Stimulated activated CD4-positive, alpha-beta T cell treated with anti-CD3 and anti-CD28 coated beads, Interleukin-4, amount 100 ng/mL, for 24 hours (primary cell): ENCODE measurements at places on chromosomes 11 and 22.

- no peak for DNase-seq
Observed at GRCh38 chr22:31870890-31871289, 73.4 kb upstream of the YWHAH start.

- peak; percentile 73 for DNase-seq
Observed at GRCh38 chr22:49992921-49993648, 19.5 kb downstream of the IL17REL start.

DNA sequence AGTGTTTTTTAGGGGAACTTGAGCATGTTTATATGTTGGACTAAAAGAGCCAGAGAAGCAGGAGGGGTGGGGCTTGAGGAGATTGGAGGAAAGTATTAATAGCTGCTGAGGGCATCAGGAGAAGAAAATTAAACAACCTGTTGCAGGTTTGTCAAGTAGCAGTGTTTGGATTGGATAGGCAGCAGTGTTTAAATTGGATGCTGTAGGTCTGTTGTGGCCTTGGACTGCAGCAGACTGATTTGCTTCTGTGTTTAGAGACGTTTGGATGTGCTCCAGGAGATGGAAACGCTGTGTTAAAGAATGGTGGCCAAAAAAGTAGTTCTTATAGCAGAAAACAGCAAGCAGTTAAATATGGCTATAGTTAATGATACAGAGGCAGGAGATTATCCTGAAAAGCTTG lies 5.7 kb downstream of the EIF3L start:
- no peak for DNase-seq

GRCh38 chr11:88522624-88523385 lies 185.3 kb upstream of the CTSC start:
- no peak for DNase-seq

DNA sequence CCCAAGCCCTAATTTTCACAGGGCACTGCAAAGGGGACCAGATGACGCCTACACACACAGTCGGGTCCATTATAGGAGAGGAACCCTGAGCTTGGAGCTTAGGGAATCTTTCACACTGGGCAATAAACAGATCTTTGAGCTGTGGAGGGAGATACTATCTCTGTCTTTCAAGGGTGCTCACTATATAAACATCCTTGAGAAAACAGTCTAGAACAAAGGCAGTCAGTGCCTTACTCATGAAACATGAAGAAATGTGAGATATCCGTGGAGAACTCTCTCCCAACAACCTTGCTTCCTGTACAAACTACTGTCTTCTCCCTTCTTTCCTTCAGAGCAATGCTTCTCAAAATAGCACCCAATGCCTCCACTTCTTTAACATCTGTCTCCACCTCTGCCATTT lies 109.0 kb upstream of the APOA1 start:
- DNase-seq, result no peak

- no peak for DNase-seq
Observed at GRCh38 chr11:1293619-1294015, 15.8 kb downstream of the TOLLIP start.

- no peak for DNase-seq
Observed at GRCh38 chr11:62139526-62140303, 15.9 kb downstream of the INCENP start.

- no peak for DNase-seq
Observed at GRCh38 chr11:123507043-123507442, 77.0 kb downstream of the GRAMD1B start.

DNA sequence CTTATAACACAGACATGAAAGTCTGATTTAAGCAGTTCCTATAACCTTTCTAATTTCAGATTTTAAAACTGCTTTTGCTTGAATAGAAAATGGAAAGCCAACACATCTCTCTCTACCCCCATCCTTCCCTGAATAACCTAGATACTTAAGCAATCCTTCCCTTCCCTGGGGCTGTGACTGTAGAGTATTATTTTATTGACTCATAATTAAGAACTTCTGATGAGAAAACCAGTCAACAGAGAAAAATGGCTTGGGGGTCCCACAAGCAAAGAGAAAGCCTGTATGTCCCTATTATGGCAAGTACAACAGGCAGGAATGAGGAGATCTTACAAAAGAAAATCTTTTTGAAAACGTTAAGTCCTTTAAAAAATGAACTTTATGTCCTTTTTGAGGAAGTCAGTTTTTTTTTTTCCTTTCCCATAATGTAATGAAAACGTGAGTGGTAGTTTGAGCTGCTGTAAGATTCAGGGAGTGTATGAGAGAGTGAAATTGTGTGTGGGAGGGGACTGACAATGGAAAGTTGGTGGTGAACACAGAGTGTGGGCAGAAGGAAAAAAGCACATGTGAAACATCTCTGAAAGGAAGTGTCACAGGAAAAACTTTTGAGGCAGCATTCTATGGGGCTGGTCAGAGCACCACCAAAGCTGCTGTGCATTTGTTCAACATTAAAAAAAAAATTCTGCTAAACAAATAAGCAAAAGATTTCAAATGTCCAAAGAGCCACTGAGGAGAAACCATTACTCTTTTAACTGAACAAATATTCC lies 154.6 kb downstream of the MAML2 start:
- DNase-seq, result peak; percentile 58

GRCh38 chr22:37435970-37436603 lies 8.8 kb upstream of the ELFN2 start:
- no peak for DNase-seq

GRCh38 chr11:119468511-119468910 lies 45.5 kb upstream of the THY1 start:
- DNase-seq, result no peak

DNA sequence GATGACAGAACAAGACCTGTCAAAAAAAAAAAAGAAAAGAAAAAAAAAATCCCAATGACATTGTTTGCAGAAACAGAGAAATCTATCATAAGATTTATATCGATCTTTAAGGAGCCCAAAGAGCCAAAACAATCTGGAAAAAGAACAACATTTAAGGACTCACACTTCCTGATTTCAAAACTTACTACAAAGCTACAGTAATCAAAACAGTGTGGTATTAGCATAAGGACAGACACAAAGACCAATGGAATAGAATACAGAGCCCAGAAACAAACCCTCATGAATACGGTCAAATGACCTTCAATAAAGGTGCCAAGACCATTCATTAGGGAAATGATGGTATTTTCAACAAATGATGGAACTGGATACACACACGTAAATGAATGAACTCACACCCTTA lies 12.2 kb downstream of the ARVCF start:
- DNase-seq, result no peak

- no peak for DNase-seq
Observed at GRCh38 chr11:107757661-107758060, 45.8 kb upstream of the SLN start.

DNA sequence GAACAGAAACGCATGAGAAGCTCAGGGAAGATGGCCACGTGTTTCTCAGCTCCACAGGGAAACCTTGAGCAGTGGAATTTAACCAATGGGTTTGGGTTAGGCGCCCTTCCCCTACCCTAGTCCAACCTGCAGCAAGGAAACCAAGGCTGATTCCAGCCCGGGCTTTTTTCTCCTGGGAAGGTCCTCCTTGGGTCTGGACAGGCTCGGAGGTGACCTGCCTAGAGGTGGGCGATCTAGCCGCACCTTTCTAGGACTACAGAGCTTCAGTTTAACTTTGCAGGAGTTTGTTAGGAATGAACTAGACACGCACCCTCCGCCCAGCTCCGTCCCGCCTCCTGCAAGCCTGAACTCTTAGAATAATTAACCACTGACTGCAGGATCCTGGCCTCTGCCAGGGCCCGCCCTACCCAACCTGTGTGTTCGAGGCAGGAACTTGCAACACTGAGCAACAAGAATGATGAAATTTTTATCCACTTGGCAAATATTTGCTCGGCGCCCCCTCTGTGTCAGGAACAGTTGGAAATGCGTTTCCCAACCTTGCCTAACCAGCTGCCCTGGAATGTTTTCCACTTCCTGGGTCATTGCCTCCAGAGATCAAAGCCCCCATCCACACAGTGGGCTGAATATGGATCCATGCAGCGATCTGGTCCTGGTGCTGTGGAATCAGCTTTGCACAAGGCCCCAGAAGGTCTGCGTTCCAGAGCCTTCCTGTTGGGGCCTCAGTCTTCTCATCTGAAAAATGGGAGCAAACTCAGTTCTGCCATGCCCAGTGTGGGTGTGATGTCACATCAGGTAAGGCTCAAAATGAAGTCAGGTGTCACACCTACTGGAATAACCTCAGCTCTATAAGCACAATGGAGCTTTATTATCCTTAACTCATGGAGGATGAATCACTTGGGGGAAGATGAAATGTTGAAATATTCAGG lies 13.3 kb downstream of the MPST start:
- DNase-seq, result no peak

DNA sequence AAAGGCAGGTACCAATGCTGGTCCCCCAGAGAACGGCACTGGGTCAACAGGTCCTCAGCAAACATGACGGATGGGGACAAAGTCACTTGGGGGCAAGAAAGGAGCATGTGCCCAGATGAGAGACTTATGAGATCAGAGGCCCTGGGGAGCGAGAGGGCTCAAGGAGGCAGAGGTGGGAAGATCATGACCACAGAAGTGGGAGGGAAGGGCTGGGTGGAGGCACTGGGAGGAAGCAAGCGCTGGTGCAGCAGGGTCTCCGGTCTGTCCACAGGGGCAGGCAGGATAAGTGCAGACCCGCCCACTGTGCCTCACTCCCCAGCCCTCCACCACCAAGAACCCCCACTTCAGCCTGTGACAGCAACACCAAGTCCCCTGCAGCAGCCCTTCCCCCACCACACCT lies 10.9 kb downstream of the ELFN2 start:
- DNase-seq, result no peak

- no peak for DNase-seq
Observed at GRCh38 chr22:48096411-48096810, 1334.0 kb downstream of the TBC1D22A start.

- DNase-seq, result no peak
Observed at GRCh38 chr22:46099740-46100139, 50.6 kb upstream of the PPARA start.

GRCh38 chr11:132077416-132077815 lies 707.0 kb downstream of the NTM start:
- no peak for DNase-seq

DNA sequence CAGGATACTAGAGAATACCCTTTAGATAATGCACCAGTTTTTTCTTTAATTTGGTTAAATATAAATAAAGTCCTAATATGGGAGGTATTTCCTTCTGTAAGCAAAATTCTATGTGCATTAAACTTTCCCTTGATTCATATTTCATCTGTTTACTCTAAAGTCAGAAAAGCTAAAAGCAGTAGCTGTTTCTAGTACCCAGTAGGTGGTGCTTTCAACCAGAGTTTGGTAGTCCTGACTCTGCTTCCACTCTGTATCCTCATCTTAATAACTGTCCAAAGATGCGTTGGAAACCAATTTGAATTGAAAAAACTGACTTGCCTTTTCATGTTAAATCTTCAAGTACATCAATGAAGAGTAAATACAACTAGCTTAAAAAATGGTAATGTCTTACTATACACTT lies 1065.2 kb downstream of the JRKL start:
- no peak for DNase-seq

- peak; percentile 63 for DNase-seq
Observed at GRCh38 chr11:14974515-14975251, 2.5 kb upstream of the CALCA start.

DNA sequence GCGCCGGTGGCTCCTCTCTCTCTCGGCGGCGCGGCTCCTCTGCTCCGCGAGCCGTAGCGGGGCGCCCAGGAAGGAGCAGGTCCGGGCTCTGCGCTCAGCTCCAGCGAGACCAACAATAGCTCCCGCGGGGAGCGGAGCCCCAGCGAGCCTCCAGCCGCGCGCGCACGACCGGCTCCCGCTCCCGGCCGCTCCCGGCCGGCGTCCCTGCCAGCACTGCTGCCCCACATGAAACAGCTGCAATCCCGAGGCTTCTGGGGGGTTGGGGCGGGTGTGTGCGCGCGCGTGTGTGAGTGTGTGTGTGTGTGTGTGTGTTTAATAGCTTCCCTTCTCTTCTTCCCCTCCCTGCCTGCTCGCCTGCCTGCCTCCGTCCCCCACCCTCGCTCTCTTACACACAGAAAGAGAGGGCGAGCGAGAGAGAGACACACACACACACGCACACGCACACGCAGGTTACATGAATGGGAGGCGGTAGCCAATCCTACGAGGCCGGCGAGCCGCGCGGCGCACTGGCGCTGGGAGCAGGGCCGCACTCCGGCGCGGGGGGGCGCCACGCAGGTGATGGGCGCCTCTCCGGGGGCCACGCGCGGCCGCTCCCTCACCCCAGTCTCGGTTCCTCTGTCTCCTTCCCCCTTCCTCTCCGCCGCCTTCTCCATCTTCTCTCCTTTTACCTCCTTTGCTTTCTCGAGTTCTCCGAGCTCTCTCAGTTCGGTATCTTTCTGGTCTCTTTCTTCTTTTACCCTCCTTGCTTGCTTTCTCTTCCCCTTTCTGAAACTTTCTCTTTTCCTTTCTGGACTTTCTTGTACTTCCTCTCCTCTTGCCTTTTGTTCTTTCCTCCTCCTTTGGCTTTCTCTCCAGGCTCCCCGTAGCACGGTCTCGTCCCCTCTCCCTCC lies at the start of gene TENM4:
TSS of gene TENM4 (minus strand) at position 460 of the 890 bp plus-strand sequence. CDS start 371,086 bp downstream, outside the sequence.
- no peak for DNase-seq

DNA sequence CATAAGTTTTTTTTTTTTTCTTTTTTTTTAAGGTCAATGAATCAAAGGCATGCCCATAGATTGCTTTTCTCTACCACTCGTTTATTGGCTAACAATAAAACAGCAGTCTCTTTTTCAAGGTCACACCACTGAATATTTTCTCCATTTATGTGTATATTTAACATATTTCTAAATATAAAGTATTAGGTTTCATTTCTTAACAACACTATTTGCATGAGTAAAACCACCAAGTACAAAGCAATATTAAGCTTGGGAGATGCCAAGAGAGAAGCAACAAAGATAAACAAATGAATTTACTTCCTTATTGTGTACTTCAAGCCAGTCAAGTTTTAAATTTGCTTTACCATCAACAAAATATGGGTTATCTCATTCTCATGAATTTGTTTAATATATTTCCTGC lies 708.9 kb upstream of the CCDC179 start:
- DNase-seq, result no peak

DNA sequence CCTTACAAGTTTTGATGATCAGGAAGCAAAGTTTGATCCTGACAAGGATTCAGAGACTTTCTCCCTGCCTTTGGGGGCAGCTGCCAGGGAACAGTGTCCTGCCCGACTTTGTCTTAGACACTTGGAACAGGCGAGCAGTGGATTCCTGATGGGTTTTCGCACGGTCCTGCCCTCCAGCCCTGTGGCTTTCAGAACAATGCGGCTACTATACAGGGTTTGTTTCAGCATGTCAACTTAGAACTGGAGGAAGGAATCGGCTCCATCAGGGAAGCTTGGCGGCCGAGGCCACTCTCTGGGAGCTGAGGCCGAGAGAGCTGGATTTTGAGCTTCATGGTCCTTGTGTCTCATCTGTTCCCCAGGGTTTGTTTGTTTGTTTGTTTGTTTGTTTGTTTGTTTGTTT lies 11.5 kb downstream of the ANO1 start:
- DNase-seq, result no peak

GRCh38 chr11:47207459-47207858 lies 7.3 kb upstream of the DDB2 start:
- no peak for DNase-seq

DNA sequence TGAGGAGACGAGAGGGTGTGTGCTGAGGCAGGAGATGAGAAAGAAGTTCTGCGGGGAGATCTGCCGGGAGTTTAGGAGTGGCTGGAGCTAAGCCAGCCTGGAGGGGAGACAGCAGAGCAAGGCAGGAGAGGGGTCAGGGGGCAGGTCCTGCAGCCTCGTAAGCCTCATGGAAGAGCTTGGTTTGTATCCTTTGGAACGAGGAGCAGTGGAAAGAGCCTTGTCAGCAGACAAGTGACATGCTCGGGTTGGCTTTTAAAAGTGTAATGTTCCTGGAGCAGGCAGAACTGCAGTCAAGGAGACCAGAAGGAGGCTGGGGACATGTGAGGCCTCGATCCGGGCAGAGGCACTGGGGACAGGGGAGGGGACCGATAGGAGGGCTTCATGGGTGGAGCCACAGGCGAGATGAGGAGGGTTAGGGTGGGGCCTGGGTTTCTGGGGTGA lies 21.4 kb upstream of the TUB start:
- DNase-seq, result no peak

GRCh38 chr11:91947215-91947820 lies 277.3 kb upstream of the FAT3 start:
- DNase-seq, result no peak
